Type B pancreatic cell (in vitro differentiated cells): ENCODE measurements at places on chromosomes 3 and 15.

DNA sequence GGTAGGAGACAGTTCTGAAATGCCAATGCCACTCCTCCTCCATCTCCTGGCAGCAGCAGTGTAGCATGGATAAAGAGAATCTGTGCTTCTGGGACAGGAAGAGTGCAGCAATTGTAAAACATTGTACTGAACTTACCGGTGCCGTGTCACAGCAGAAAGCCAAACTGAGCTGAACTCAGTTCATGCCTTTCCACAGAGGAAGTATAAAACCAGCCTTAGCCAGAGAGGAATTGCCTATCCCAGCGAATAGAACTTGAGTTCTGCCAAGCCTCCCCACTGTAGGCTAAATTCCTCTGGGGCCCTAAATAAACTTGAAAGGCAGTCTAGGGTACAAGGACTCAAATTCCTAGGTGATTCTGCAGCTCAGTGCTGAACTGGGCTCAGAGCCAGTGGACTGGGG, 148.8 kb downstream of the SLC9A9 start:
- no peak for DNase-seq

DNA sequence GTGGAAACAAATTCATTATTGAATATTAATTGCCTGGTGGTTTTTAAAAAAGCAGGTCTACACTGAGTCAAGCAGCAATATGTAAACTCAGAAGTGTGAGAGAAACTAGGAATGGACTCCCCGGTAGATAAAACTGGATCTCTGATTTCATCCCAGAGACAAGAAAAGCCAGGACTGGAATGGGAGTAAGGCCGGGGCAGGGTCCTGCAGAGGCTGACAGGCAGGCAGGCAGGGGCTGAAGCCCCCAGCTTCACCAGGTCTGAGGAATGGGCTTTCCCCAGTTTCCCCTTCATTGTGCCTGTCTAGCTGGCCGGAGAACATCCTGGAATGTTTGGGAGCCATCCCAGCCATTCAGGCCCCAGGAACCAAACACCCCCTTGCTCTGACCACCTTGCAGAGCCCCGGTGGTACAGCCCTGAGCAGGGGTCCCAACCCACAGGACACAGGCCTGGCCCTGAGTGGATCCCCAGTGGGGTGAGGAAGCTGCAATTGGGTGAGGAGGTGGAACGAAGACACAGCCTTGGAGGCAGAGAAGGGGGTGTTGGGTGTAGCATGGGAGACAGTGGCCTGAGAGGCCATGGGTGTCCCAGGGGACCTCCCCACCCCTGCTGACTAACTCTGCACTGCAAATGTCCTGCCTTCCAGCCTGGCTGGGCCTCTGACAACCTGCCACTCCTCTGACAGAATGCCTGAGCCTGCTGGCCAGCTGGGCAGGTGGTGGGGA, 31.7 kb upstream of the XYLB start:
- DNase-seq = no peak

GRCh38 chr15:67843571-67844387, 3.9 kb upstream of the RNU6-1 start:
- DNase-seq = no peak

DNA sequence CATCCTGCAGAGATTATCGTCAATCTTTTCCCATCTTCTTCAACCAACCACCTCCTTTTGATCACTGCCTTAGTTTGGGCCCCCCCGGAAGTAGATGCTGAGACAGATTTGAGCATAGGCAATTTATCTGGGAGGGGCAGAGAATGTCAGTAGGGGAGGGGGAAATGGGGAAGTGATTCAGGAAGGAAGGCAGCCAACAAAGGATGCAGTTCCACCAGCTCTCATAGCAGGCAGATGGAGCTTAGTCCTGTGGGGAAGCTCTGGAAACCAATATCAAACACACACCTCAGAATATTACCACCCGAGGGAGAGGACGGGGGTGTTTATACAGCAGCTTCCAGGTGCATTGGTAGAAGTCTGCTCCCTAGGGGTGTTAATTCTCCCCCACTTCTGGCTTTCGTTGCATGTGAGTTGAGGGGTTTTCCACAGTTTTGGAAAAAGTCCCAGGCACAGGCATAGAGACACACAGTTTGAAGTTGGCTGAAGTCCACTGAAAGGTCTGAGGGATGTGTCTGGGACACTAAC, 91.5 kb upstream of the TNFAIP8L3 start:
- no peak for DNase-seq

GRCh38 chr3:33364531-33365128, 75.6 kb downstream of the UBP1 start:
- no peak for DNase-seq

DNA sequence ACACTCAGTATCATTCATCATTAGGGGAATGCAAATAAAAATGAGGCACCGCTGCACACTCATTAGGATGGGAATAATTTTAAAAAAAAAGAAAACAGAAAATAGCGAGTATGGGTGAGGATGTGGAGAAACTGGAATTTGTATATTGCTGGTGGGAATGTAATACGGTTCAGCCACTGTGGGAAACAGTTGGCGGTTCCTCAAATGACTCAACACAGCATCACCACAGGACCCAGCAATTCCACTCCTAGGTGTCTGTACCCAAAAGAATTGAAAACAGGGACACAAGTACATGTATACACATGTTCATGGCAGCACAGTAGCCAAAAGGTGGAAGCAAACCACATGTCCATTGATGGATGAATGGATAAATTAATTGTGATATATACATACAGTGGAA, 35.2 kb upstream of the RFTN1 start:
- no peak for DNase-seq

GRCh38 chr3:4835616-4836043, 143.6 kb upstream of the BHLHE40 start:
- no peak for DNase-seq

- DNase-seq = no peak
Measured at GRCh38 chr15:29789871-29790270, 32.4 kb downstream of the TJP1 start.

DNA sequence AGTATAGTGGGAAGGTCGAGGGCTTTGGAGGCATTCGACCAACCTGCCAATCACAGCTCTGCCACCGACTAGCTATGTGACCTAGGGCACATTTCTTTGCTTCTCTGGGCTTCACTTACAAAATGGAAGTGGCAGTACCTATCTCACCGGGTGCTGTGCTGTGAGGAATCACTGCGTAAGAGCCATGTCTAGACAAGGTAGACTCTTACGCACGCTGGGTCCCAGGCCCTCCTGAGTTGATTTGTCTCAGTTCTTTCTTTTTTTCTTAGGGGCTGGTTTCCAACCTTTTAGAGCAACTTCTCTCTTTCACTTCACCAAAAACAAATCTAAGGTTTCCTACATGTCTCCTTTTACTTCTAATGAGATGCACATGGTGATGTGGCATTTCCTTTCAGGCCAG, 18.8 kb downstream of the CA12 start:
- DNase-seq = no peak

- no peak for DNase-seq
Measured at GRCh38 chr3:109098079-109098644, 19.8 kb downstream of the MORC1 start.

- peak; percentile 72 for DNase-seq
Measured at GRCh38 chr3:39106851-39107387, 508 bp downstream of the GORASP1 start.

- no peak for DNase-seq
Measured at GRCh38 chr3:150681057-150681456, 22.7 kb downstream of the ERICH6 start.

DNA sequence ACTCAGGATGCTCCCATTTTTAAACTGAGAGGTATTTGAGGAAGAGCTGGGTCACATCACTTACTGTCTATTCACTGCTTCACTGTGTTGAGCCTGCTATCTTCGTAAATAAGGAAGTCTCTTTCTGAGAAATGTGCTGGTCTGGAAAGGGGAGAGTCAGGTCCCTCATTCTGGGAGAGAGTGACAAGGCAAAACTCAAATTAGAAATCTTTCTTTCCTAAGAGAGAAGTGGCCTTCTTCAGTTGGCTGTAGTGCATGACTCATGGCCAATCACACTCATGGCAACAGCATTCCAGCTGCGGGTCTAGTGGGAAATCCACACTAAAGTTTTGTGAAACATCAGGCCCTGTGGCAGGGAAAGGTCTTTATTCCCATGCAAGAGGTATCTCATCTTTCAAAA, 11.5 kb upstream of the TIMP4 start:
- no peak for DNase-seq

DNA sequence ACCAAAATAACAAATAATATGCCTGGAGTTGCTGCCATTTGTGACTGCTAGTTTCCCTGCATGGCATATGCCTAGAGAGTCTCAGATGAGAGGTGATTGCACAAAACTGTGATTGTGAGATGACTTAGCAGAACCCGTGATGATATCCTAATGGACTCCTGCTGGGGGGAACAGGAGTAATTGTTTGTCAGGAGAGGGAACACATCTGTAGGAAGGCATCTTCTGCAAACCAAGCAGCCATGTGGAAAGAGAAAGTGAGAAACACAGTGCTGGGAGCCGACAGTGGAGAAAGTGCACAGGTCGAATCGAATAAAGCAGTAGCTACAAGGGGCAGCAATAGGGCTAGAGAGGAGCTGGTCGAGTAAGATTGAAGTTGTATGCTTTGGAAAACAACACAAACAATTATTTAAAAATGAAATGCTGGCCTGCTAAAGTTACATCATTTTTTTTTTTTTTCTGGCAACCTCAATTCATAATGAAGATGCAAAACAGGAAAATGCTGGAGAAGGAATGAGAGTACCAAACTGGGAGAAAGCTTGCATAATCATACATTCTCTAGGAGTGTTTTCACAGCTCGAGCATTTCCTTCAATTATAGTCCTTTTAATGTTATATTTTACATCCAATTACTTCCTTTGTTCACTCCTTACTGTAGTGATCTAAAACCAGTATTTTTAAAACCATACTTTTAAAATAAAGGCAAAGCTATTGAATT, 494.2 kb upstream of the AGTR1 start:
- DNase-seq = no peak

- no peak for DNase-seq
Measured at GRCh38 chr3:155984791-155985417, 114.5 kb downstream of the GMPS start.

- no peak for DNase-seq
Measured at GRCh38 chr15:24659622-24660021, 16.0 kb upstream of the NPAP1 start.
